ENCODE measurements at places on chromosomes 1 and 21.

GRCh38 chr1:200179126-200179780 lies 151.7 kb downstream of the NR5A2 start:
- no peak for DNase-seq

DNA sequence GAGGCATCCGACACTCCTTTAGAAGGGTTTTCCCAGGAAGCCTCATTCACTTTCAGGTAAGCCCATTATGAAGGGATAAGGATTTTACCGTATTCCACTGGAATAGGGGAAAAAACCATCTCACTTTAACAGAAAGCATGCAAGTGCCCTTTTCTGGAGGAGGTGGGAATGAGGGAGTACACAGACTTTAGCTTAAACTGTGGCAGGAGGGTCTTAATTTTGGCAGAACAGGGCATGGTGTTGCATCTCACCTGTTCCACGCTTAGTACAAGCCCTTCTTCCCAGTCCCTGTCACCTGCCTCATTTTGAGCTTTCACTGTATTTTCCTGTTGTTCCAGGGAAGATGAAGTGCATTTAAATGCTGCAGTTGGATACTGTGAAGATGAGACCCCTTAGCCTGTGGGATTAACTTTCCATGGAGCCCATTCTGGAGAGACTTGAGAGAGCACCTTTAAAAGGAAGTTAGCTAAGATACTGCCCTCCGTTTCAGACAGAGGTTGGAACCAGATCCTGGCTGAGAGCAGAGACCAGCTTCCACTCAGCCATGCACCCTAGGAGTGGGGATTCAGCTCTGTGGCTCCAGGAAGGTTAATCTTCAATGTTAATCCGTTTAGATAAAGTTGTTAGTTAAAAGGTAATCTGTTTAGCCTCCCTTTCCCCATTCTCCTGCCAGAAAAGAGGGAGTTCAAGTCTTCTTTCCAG lies 42.6 kb downstream of the PBX1 start:
- DNase-seq, result no peak

- no peak for DNase-seq
Measured at GRCh38 chr1:12595757-12596006, 22.3 kb downstream of the DHRS3 start.

DNA sequence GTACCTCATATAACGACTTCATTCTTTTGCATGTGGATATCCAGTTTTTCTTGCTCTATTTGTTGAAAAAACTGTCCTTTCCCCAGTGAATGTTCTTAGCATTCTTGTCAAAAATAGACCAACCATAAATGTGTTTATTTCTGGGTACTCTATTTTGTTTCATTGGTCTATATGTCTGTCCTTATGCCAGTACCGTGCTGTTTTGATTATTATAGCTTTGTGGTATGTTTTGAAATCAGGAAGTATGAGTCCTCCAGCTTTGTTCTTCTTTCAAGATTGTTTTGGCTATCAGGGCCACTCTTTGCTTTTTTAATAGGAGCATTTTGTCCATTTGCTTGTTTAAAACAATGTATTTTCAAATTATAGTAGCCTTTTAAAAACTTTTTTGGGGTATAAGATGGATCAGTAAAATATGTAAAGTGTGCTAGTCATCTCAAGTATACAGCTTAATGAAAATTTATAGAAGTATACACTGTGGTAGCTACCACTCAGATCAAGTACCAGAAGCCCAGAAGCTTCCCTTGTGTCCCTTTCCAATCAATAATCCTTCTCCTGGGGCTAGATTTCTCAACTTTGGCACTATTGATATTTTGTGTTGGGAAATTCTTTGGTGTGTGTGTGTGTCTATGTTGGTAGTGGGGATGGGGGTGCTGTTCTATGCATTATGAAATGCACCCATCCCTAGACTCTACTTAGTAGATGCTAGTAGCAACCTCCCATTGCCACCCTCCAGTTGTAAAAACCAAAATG lies 16.8 kb downstream of the MROH7 start:
- DNase-seq, result no peak

All from mucosa of gallbladder (tissue), 1 donor.